HS-5 (cell line): ENCODE measurements at places on chromosomes 5 and 9.

DNA sequence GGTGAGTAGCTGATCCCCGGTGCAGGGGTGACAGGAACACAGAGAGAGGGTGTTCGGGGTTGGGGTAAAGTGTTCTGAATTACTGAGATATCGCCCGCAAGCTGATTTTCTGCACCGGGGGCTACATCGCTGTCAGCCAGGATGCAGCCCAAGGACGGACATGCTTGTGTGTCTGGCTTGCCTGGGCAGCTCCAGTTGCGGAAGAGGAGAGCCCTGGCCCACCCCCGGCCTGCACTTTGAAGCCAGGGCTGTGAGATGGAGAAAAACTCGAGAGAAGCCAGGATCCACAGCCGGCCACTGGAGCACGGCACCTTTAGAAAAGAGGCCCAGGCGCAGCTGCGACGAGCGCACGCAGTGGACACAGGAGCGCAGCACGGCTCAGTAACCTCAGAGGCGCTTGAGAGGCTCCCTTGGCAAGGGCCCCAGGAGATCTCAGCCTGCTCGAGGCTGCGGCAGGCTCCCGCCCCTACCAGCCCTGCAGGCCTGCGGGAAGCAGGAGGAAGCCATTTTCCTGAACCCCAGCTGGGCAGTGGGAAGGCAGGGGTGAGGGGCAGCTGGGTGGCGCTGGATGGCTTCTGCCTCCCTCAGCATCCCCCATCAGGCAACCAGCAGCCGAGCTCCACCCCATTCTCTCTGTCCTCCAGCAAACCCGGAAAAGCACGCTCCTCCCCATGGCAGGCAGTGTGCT lies 59.2 kb downstream of the C9orf50 start:
- DNase-seq: no peak

GRCh38 chr9:112551641-112552040 lies 65.0 kb downstream of the KIAA1958 start:
- no peak for DNase-seq

GRCh38 chr5:133227897-133228296 lies 176.1 kb downstream of the HSPA4 start:
- DNase-seq: no peak

GRCh38 chr9:100492952-100493351 lies 20.0 kb downstream of the TMEFF1 start:
- DNase-seq: no peak

DNA sequence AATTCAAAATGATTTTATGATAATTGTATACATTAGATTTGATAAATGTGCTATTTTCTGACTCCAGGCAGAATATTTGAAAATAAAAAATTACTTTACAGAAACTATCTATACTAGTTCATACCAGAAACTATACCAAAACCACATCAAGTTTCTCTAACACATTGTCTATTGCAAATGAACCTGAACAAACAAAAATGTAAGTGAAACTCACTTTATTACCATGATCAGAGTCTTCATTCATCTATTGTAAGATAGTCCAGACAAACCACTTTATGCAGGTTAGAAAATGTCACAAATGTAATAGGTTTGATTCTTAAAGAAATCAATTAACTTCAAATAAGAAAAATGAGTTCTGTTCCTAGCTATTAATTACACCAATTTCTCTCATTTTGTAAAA lies 99.4 kb downstream of the OXCT1 start:
- DNase-seq: no peak

GRCh38 chr5:138662599-138662998 lies 87.4 kb upstream of the HSPA9 start:
- no peak for DNase-seq

DNA sequence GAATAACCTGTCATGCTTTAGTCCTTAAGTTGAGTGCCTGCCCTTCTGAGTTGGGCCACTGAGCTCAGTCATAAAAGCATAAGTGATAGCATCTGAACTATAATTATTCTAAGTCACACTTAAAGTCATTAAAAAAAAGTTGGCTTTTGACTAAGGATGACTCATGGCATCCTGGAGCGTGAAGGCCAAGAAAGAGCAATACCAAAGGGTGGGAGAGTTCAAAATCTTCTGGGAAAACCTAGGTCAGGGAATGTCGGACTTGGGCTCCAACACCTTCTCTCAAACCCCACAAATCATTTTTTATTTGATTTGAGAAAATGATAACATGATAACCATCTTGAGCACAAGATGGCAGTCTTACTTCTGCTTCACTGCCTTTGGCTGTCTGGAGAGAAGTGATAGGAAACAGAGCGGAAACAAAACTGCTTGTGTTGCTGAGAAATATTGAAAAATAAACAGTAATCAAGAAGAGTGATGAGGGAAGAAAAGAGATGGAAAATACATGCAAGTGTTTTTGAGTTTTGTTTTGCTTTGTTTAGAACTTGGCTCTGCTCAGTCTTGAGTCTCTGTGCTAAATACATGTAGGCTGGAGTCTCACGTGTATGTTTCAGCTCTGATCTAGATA lies 16.9 kb upstream of the NTRK2 start:
- no peak for DNase-seq
